NCI-H748 treated with DMSO at 0.1 percent for 48 hours (cell line): ENCODE measurements at places on chromosomes 7 and 10.

DNA sequence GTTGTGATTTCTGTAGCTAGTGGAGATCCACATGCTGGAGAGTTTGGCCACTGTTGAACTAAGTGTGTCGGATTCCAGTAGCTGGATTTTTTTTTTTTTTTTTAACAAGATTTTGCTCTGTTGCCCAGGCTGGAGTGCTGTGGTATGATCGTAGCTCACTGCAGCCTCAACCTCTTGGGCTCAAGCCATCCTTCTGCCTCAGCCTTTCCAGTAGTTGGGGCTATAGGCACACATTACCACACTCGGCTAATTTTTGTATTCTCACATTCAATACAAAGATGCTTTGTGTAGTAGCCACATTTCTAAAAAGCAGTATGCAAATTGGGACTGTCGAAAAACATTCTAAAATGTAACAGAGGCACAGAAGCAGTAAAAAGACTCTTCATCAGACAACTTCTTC, 63.5 kb downstream of the RABGEF1 start:
- DNase-seq, result no peak

DNA sequence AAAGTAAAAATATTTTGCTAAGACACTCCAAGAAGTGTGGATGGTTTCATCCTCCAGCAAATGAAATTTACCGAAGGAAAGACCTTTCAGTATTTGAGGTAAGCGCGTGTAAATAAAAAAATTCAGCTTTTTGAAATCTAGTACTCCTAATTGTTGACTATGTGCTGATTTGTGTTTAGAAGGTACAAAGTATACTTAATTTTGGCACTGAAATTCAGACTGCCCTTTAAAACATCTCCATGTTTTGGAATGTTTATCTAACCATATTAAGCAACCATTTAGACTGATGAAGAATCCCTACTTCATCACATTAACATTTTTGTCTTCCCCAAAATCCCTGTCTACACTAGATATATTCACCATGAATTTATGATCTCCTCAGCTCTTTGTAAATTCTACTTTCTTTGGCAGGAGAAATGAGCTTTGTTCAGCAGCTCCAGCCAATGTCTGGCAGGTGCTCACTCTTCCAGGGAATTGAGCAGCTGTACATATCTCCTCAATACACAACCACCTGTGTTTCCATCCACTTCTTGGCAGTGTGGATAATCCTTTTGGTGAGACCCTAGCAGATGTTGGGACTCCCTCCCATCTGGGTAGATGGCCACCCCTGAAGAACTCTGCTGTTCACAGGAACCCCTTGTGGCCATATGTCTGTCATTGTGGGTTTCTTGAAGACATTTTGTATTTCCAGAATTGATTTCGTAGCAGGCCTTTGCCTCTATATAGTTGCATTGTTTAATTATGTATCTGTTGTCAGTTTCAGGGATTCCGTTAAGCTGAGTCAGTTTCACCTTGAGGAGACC, 129.4 kb upstream of the SAMD8 start:
- DNase-seq, result no peak

DNA sequence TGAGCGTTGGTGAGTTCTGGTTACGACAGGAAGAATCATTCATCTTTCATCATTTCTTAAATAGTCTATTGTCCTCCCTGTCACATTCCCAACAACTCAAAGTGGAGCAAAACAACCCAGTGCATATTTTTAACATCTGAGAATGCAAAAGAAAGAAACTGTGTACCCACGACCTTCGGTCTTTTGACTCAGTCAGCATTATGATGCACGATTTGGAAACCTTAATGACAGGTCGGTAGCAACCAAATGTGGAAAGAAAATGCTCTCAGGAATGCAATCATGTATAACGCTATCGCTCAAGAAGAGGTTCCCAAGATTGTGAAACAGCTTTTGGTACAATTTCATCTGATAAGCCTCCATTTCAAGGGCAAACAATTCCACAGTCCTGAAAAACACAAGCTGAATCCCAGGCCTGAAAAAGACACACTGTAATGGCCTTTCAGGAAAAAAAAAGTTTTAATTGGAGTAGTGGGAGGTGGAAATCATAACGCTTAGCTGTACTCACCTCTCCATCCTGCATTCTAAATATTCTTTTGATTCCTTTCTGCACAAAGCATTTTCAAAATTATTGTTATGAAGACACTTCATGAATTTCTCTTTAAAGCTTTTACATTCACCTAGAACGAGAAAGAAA, 2.6 kb downstream of the COX19 start:
- no peak for DNase-seq

GRCh38 chr7:29432721-29433120, 130.9 kb upstream of the PRR15 start:
- no peak for DNase-seq

- DNase-seq, result no peak
Measured at GRCh38 chr10:129642427-129642826, 175.4 kb downstream of the MGMT start.

- no peak for DNase-seq
Measured at GRCh38 chr7:155567646-155568332, 21.4 kb upstream of the CNPY1 start.

- no peak for DNase-seq
Measured at GRCh38 chr7:29090836-29091601, 55.3 kb downstream of the CPVL start.

- no peak for DNase-seq
Measured at GRCh38 chr7:138752518-138753149, 45.2 kb upstream of the TMEM213 start.

DNA sequence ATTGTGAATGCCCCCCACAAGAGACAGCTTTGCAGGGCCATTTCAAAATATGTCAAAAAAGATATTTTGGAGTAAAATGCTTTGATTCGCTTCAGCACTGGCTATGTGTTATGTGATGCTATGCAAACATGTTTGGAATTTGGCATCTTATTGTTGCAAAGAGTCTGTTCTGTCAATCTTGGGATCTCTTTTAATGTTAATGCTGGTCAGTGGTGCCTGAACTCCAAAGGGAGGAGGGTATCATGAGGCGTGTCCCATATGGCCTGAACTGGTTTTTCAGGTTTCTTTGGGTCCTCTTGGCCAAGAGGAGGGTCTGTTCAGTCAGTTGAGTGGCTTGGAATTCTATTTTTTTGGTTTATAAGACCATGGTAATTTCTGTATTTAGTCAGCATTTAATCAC, 81.4 kb downstream of the HECW1 start:
- no peak for DNase-seq

GRCh38 chr7:17939606-17940301, 540 bp downstream of the SNX13 start:
- DNase-seq, result no peak

DNA sequence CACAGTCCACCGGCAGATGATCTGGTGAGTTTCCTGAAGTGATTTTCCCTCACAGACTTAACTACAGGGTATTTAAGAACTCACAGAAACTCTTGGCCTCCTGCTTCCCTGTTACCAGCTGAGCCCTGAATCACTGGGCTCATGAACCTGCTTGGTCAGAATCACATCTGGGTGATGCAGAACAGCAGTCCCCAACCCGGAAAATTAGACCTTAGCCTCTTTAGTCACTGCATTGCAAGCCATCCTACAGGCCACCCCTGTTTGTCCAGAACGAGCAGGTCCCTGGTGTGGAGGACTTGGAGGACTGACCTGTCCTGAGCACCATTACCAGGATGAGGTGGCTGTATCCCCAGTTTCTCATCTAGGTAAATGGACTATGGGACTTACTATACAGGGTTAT, 539.2 kb downstream of the TNS3 start:
- DNase-seq, result no peak

DNA sequence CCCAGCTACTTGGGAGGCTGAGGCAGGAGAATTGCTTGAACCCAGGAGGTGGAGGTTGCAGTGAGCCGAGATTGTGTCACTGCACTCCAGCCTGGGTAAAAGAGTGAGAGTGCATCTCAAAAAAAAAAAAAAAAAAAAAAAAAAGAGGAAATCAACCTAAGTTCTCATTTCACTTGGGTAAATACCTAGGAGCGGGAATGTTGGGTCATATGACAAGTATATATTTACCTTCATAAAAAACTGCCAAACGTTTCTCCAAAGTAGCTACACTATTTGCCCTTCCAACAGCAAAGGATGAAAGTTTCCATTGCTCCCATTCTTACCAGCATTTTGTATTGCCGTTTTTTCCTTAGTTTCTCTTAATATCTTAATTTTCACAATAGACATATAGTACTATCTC, 9.8 kb downstream of the P4HA1 start:
- DNase-seq, result no peak

DNA sequence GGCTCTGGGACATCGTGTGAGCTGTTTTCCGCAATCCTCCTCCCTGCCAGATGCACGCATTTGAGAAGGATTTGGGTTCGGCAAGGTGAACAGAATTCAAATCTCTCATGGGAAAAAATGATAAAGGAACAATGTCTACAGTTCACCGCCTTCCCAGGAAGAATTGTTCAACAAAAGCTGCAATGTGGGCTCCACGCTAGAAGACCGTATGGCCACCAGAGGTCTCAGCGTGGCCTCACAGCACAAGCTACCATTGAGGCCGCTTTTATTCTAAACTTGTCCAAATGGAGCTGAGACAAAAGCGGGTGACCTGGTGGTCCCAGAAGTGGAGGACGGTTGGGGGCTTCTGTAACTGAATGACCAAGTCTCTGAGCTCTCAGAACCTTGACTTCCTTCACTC, 733.1 kb downstream of the PARD3 start:
- DNase-seq, result no peak

DNA sequence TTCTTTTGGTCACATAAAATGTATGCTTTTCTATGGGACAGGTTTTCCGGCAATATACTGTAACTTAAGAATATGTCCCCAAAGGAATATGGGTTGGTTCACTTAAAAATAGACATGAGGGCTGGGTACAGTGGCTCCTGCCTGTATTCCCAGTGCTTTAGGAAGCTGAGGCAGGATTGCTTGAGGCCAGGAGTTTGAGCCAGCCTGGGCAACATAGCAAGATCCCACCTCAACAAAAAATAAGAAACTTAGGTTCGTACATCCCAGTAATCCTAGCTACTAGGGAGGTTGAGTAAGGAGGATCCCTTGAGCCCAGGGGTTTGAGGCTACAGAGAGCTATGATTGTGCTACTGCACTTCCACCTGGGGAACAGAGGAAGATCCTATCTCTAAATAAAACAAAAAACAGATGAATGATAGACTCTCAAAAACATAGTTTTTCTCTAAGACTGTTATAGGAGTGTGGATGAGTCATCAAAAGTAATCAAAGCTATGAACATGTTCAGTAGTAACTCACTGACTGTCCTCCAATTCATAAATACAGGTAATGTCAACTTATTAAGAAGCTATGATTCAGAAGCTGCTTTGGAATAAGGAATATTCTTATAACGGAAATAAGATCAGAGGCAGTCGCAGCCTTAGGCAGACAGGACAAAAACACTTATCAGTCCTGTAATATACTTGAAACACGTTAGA, 2.6 kb upstream of the SEC31B start:
- no peak for DNase-seq

DNA sequence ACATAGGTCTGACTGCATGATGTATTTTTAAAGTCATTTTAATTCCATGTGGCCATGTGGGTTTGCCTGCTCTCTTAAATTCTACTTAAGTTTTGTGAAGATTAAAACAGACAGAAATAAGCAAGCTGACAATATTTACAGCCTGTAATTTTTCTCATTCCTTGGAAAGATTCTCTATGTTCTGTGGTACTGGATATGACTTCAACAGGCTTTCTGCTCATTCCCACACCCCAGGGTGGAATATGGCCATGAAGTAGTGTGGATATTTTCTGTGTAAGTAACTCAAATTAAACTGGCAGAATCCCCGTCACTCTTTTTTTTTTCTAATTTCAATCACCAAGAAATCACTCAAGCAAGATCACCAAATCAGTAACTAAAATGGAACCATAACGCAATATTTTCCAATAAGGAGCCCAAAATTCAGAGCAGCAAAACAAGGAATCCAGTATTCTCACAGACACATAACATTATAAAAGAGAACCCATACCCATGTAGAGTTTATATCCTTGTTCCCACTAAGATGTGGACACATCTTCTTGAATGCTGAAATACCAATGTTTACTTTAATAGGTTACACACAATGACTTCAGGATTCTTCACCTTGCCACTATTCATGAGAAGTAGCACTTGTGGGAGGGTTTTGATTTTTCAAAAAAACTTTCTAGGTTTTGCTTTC, 5.7 kb downstream of the HOXA5 start:
- no peak for DNase-seq

GRCh38 chr7:139036901-139037300, 1.1 kb upstream of the ZC3HAV1L start:
- DNase-seq, result no peak

GRCh38 chr7:50473531-50473930, 23.4 kb upstream of the FIGNL1 start:
- DNase-seq, result no peak

- DNase-seq, result no peak
Measured at GRCh38 chr10:112988839-112989406, 38.9 kb downstream of the TCF7L2 start.

- DNase-seq, result no peak
Measured at GRCh38 chr7:92557808-92558362, 29.3 kb downstream of the RBM48 start.

DNA sequence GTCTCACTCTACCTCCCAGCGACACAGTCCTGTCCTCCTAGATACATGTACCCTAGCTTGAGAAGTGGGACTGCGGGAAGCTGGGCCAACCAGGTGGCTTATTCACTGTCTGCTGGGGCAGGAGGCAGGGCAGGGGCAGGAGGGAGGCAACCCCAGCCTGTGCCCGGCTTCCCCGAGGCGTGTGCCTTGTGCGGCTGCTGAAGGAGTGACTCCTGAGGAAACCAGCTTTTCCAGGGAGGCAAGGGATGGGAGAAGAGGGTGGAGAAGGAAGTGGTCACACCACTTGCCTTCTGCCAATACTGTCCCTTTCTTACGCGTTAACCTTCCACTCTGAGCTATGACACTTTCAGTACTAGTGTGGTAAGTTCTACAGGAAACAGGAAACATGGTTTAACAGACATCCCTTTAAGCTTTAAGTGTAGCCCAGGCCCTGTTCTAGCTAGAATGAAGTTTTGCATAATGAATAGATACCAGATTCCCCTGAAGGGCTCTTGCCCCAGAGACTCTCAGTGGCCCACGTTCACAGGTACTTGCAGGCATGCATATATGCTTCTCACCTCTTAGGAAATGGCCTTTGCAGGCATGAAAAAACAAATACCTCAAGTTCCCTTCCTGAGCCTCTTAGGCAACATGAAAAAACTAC, 40.6 kb downstream of the SYPL1 start:
- DNase-seq, result no peak
